T-helper 2 cell (primary cell): ENCODE measurements at places on chromosomes 7 and 10.

DNA sequence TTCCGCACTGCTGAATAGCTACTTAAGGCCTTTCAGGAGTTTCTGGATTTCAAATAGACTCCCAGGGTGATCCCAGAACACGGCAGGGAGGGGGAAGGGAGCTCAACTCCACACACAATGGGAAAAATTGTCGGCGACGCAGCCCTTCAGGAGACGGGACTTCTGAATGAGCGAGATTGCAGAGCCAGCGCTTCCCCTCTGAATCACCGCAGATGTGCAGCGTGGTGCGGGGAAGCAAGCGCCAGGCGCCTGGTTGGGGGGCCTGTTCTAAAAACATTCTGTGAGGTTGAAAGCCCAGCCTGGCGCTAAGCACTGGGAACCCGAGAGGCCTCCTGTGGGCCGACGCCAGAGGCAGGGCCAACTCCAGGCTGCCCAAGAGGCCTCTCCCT lies 163.3 kb downstream of the MAD1L1 start:
- no peak for DNase-seq

DNA sequence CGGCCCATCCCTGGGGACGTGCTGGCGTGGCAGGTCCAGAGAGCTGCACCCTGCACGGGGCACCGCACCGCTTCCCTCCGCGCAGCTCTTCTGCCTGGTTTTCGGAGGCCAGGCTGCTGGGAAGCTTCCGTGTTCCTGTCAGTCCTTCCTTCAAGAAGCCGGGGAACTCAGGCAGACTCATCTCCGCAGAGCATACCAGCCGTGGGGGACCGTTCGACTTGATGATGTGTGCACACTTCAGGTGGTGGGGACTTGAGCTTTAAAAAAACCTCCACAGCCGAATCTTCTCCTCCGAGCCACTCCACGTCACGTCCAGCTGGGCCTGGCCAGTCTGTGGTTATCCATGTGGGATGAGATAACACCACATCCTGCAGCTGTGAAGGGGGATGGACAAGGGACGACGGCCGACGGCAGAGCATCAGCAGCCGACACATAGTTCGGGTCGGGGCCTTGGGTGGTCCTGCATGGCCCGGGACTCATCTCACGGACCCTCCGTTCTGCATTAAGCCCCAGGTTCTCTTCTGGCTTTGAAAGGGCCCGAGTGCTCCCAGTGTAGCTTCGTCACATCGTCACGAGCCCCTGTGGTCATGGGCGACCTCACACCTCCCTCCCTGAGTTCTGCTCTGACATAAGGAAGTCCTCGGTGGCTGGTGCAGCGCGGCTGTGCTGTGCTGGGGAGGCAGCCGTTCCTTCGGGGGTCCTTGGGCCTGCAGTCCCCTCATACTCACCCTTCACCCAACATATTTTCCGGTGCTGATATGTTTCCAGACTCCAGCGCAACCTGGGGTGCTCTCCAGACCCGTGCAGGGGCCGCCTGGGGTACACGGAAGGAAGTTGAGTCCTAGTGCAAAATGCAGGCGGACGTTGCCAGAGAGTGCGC lies 4.5 kb upstream of the BHLHA15 start:
- DNase-seq, result no peak

GRCh38 chr7:47622586-47622945 lies 40.7 kb upstream of the TNS3 start:
- no peak for DNase-seq

DNA sequence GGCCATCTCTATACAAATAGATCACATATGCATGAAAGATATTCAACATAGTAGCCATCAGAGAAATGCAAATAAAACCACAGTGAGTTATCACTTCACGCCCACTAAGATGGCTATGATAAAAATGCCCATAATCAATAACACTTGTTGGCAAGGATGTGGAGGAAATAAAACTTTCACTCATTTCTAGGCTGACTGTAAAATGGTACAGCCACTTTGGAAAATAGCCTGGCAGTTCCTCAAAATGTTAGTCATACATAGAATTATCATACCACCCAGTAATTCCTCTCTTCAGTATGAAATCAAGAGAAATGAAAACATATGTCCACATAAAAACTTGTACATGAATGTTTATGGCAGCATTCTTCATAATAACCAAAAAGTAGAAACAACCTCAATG lies 324.9 kb downstream of the LRRTM3 start:
- no peak for DNase-seq

GRCh38 chr10:32393911-32394310 lies 47.0 kb upstream of the EPC1 start:
- DNase-seq, result no peak

- no peak for DNase-seq
Observed at GRCh38 chr10:101280511-101280910, 51.2 kb upstream of the LBX1 start.

- no peak for DNase-seq
Observed at GRCh38 chr10:132898391-132899053, 43.8 kb downstream of the CFAP46 start.

DNA sequence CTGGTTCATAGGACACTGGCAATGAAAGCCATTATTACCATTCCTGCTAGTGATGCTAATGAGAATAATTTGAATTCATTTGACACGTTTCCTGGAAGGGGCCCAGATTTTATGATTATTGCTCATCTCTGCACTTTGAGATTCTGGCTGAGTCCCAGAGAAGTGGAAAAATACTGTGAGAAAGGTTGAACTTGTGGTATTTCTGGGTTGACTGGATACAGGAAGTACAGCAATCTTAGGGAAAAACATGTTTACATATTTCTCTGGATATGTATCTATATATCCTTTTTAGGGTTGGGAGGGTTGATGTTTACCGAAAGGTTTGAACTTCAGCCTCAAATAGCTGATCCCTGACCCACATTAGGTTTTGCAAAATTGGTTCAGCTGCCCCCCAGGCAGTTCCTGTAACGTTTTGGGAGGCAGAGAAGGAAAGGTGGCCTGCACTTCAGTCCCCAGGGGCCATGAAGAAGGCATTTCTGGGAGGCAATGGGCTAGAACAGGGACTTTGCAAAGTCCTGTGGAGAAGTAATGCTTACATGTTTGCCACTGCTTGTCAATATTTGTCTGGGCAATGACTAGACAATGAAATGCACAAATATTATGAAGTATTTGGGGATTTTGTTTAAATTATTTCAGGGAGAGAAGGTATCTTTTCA lies 253.7 kb upstream of the PITRM1 start:
- no peak for DNase-seq

- DNase-seq, result no peak
Observed at GRCh38 chr10:78236416-78237015, 202.9 kb downstream of the RPS24 start.

- DNase-seq, result no peak
Observed at GRCh38 chr7:103524042-103524907, 78.3 kb upstream of the SLC26A5 start.

GRCh38 chr7:82179311-82179710 lies 264.3 kb downstream of the CACNA2D1 start:
- no peak for DNase-seq
